HuH-7.5 (cell line): ENCODE measurements at places on chromosomes 4 and X.

- peak; percentile 13 for DNase-seq
These were observed 1.8 kb downstream of the SGMS2 start for GRCh38 chr4:107826421-107826980.

DNA sequence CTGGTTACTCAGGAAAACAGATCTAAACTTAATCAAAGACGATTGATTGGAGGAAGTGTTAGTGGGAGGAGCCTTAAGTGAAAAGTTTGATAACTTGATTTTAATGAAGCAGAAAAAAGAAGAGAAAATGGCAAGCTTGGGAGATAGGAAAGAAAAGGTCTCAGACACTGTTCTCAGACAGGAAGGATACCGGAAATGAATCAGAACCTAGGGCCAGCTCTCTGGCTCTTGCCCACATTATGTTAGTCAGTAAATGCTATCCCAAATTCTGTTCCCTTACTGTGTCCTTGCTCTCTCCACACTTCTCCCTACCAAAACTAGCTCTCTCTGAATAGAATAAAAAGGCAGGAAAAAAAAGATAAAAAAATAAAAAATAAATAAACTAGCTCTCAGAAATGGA is 48.6 kb upstream of the TMEM164 start:
- DNase-seq: no peak

DNA sequence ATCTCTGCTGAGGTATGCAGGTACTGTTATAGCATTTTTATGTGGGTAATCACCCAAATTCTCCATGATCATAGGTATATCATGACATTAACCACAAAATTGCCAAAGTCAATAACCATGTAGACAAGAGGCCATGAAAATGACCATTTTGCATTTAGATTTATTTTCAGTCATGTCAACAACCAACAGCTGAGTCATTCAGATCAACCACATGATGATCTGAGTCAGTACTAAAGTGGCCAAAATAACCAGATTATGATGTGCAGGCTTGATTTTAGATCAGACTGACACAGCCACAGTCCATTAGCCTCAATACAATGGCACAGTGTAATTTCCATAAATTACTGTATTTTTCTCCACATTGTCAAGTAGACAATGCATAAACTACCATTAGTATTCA is 240.5 kb downstream of the GRIA3 start:
- DNase-seq: no peak

GRCh38 chr4:93983140-93983539 is 154.6 kb downstream of the ATOH1 start:
- DNase-seq: no peak

DNA sequence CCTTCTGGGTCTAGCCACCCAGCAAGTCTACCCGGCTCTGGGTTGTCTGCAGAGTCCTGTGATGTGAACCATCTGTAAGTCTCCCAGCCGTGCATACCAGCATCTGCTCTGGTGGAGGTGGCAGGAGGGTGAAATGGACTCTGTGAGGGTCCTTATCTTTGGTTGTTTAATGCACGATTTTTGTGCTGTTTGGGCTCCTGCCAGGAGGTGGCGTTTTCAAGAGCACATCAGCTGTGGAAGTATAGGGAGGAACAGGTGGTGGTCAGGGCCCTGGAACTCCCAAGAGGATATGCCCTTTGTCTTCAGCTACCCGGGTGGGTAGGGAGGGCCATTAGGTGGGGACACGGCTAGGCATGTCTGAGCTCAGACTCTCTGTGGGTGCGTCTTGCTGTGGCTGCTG is 66.5 kb upstream of the ZFP42 start:
- DNase-seq: no peak

- no peak for DNase-seq
These were observed 174.5 kb upstream of the MAOA start for GRCh38 chrX:43481576-43481975.

GRCh38 chr4:41029098-41029497 is 185.2 kb downstream of the APBB2 start:
- DNase-seq: no peak

- no peak for DNase-seq
These were observed 71.5 kb downstream of the KIT start for GRCh38 chr4:54729256-54729655.

DNA sequence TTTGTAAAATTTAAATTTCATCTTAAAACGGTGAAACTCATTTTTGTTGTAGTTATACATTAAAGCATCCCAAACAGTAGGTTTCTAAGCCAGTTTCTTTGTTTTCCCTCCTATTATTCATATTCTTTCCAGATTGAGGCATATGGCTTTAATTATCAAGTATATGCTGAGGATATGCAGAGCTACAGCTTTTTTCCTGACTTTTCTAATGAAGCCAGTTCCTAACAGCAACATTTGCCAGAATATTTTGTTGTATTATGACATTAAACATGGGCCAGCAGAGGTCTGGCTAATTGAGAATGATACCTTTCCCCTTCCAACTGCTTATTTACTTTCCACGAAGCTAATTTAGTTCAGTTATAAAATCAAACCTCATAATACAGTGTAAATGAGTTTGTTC is 75.3 kb downstream of the SLIT2 start:
- no peak for DNase-seq

DNA sequence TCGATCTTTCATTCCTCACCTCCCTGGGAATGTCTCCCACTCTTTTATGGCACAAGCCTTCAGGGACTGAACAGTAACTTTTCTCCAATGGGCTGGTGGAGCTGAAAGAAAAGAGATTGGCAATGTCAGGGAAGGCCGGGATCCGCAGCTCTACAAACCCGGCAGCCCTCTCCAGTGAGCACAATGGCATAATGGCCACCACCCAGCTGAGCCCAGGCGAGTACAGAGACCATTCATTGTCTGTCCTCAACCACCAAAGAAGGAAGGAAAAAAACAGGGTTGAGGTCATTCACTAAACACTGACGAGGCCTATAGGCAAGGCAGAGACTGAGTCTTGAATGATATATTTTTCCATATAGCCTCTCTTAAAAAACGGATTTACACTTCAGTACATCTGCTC is 3.6 kb downstream of the GEMIN8 start:
- no peak for DNase-seq

GRCh38 chr4:64405761-64406160 is 3.5 kb downstream of the TECRL start:
- no peak for DNase-seq

DNA sequence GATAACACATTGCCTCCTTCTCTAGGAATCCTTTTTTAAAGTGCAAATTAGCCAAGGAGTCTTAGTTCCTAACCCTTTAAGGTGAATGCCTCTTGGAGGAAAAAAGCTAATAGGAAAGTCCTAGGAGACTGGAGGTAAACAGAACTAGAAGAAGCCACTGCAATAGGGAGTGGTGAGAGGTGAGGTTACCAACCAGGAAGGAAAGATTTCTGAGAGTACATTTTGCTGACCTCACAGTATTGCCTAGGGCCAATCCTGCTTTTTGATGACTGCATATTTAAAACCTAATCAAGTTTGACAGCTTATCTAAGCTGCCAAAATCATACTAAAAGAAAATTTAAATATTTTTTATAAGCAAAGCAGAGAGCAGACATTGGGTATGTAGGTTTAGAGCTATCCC is 7.3 kb upstream of the CUL4B start:
- peak; percentile 13 for DNase-seq

- no peak for DNase-seq
These were observed 78.4 kb downstream of the LUZP4 start for GRCh38 chrX:115367951-115368350.

- no peak for DNase-seq
These were observed 1331.1 kb upstream of the ADGRL3 start for GRCh38 chr4:59869056-59869455.

- no peak for DNase-seq
These were observed 434 bp downstream of the CXCL3 start for GRCh38 chr4:74038086-74038424.

- no peak for DNase-seq
These were observed 23.6 kb downstream of the GLRB start for GRCh38 chr4:157099506-157099905.

GRCh38 chrX:44580466-44580865 is 37.8 kb upstream of the FUNDC1 start:
- no peak for DNase-seq

DNA sequence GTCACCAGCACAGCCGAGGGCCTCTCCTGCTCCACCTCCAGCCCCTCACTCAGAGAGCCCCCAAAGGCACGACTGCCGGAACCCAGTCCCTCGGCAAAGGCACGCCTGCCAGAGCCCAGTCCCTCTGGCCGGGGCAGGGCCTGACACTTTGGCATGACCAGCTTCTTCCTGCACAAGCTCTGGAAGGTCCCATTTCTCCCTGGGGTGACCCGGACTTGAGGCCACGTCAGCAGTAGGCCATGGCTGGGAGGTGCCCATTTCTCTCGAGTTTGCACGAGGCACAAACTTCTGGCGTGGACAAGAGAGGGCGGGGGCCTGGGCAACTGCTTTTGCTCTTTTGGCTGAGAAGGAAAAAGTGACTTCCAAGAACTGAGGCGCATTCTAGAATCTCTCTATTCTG is 62.2 kb upstream of the GPR78 start:
- no peak for DNase-seq

DNA sequence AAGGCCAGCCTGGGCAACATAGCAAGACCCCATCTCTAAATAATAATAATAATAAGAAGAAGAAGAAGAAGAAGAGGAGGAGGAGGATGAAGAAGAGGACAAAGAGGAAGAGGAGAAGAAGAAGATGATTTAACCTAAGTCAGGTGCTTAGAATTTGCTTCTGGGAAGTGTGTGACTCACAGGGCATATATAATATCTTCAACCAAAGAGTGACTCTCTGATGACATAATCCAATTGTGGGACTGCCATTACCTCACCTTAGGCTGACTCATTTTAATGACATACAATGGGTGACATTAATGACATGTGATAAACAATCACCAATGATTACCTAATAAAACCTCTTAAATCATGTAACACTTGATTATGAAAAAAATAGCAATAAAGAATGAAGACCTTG is 32.7 kb upstream of the MBTPS2 start:
- no peak for DNase-seq

GRCh38 chr4:139749338-139749737 is 83.7 kb downstream of the MGST2 start:
- DNase-seq: no peak

DNA sequence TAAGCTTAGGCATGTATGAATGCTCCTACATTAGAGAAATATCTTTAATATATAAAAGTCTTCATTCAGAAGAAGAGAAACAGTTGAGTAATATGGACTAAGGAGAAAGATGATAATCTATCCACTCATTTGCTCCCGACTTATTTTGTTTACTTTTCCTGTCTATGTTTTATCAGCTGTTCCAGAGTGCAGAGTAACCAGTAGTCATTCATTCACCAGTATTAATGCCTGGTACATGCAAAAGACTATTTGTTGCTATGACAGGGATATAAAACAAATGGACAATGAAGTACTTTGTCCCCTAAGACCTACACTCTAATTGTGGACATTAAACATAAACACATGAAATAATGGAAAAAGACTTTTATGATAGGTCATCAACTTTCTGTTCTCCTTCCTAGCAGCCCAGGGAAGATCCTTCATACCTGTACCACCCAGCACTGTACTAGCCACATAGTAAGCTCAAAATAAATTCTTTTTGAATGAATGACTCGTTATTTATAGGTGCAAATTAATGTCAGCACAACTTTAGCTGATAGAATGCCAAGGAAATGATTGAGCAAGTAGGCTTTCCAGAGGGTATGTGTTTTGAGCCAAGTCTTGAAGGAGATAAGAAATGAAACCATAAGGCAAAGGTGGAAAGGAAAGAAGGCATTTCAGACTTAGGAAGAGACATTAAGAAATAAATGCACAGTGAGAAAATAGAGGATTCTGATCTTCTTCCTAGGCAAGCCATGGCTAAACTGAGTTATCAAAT is 45.0 kb upstream of the IL13RA1 start:
- DNase-seq: no peak

DNA sequence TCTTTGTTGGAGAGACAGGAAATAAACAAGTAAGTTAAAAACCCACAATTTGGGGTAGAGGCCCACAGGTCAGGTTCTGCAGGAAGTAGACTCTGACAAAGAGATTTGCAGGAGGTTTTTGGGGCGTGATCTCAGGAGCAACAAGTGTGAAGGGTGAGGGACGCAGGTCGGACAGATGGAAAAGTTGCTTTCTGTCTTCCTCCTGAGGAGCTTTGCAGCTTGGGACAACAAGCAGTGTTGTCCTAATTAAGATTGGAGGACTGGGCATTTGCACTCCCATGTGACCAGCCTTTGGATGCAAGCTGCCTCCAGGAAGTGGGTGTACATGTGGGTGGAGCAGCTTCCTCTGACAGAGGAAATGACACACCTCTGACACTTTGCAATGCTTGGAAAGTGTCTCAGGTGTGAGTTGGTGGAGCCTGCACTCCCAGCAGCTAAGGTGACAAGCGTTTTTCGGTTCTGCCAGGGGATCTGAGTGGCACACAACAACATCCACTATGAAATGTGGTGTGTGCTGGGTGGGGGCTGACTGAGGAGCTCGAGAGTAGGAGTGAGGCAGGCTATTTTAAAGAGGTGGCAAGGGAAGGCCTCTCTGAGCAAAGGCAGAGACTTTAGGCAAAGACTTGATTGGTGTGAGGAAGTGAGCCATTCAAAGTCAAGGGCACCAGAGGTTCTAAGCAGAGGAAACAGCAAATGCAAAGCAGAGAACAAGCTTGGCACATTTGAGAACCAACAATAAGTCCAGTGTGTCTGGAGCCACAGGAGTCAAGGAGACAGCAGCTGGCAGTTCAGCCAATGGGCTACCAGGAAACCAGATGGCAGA is 339.8 kb upstream of the GATB start:
- DNase-seq: no peak

GRCh38 chr4:56803471-56803870 is 18.0 kb downstream of the SPINK2 start:
- DNase-seq: no peak

GRCh38 chr4:124540014-124540413 is 172.5 kb downstream of the ANKRD50 start:
- DNase-seq: no peak

- no peak for DNase-seq
These were observed 138.9 kb upstream of the IGFBP7 start for GRCh38 chr4:57249083-57249482.

DNA sequence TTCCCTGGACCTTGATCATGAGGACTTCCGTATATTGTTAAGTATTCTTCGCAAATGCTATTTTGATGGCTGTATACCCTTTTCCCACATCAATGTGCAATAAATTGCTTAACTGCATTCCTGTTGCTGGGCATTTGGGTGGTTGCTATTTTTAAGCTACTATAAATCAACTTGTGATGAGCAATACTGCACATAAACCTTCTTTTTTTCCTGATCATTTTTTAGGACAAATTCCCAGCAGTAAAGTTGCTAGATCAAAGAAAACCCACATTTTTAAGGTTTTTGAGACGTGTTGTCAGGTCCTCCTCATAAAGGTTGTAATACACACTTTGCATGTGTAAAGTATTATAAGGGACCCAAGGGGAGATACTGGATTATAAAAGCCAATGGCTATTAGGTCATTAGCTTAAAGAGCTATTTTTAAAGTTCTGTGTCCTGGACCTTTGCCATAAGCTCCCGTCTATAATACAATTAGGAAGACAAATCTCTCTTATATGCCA is 35.6 kb downstream of the LIMCH1 start:
- DNase-seq: no peak

- no peak for DNase-seq
These were observed 64.4 kb downstream of the ASMT start for GRCh38 chrX:1679238-1679637.

GRCh38 chr4:156889616-156890594 is 81.7 kb downstream of the PDGFC start:
- DNase-seq: no peak

GRCh38 chrX:7261672-7262332 is 113.8 kb upstream of the PUDP start:
- DNase-seq: no peak
